ENCODE measurements at places on chromosomes 2 and 18.

DNA sequence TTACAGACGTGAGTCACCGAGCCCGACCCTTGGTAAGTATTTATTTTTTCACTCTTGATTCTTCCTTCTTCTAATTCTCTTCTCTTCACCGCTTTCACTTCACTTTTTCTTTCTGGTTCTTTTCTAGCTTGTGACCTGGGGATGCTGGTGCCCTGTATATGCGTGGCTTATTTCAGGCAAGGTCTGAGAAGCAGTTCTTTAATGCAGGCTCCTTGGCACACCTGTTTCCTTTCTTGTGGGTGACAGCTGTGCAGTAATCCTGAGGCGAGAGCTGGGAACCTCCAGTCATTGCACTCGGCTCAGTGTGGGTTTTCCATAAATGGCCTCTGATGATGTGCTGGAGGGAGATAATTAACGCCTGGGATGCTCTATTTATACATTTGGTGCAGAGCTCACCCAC lies 193.8 kb downstream of the TSN start:
- DNase-seq, result no peak

DNA sequence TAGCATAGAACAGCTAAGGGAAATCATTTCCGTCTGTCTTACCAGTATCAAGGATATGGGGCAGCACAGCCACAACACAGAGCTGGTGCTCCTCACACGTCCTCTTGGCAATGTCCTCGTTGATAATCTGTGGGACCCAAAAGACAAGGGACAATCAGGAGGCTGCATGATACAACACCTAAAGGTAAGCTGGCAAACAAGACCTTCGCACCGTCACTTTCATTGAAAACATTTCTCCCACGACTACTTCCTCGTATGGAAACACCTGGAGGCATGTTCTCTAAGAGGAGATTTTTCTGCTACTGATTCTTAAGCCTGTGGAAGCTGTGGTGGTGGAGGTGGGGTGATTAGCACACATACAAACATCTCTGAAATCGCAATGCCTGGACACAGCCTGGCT lies 23.7 kb downstream of the PDIA6 start:
- no peak for DNase-seq

DNA sequence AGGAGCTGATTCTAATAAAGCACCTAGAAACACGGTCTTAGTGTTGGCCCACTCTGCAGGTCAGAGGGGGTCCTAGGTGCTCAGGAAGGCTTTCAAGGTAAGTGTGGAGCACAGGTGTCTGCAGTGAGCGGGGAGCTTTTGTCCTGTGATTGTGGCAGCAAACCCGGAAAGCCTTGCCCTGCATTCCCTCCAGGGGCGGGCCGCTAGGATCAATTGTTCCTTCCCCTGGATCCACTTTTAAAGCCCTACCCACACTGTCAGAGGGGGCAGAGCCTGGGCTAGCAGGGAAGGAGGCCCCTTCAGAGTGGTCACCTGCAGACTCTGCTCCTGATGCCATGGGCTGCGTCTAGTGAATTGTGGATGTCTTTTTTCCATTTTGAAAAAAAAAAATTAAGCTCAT lies 176.0 kb downstream of the CTIF start:
- no peak for DNase-seq

DNA sequence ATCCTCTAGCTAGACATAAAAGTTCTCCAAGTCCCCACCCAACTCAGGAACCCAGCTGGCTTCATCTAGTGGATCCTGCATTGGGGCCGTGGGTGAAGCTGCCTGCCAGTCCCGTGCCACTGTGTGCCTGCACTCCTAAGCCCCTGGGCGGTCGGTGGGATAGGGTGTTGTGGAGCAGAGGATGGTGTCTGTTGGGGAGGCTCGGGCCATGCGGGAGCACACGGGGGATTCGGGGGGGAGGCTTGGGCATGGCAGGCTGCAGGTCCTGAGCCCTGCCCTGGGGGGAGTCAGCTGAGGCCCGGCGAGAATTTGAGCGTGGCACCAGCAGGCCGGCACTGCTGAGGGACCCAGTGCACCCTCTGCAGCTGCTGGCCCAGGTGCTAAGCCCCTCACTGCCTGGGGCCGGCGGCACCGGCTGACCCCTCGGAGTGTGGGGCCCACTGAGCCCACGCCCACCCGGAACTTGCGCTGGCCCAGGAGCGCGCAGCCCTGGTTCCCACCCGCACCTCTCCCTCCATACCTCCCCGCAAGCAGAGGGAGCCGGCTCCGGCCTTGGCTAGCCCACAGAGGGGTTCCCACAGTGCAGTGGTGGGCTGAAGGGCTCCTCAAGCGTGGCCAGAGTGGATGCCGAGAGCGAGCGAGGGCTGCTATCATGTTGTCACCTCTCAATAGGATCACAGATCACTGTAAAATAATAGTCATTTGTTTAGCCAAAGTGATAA lies 86.4 kb downstream of the ARL6IP6 start:
- no peak for DNase-seq

- no peak for DNase-seq
These were observed 356.7 kb downstream of the TGIF1 start for GRCh38 chr18:3806656-3807055.

DNA sequence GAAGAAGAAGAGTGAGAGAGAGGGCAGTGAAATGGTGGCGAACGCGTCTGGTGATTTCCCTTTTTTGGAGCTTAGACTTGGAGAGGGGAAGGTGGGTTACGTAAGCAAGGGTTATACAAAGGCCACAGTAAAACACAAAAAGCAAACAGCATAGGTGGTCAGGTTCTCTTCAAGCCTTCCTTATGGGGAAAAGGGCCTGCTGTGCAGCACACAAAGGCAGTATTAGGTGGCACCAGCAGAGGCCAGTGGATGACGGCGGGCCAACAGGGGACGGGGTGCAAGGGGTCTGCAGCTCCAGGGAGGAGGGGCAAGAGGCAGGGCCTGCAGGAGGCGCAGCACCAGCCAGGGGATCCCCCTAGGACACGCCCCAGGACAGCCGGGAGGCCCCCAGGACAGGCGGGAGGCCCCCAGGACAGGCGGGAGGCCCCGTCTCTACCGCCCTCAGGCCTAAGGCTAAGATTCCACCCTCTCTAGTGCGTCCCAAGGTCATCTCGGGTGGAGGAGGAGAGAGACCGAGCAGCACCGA lies 32.6 kb upstream of the NPC1 start:
- DNase-seq, result no peak

DNA sequence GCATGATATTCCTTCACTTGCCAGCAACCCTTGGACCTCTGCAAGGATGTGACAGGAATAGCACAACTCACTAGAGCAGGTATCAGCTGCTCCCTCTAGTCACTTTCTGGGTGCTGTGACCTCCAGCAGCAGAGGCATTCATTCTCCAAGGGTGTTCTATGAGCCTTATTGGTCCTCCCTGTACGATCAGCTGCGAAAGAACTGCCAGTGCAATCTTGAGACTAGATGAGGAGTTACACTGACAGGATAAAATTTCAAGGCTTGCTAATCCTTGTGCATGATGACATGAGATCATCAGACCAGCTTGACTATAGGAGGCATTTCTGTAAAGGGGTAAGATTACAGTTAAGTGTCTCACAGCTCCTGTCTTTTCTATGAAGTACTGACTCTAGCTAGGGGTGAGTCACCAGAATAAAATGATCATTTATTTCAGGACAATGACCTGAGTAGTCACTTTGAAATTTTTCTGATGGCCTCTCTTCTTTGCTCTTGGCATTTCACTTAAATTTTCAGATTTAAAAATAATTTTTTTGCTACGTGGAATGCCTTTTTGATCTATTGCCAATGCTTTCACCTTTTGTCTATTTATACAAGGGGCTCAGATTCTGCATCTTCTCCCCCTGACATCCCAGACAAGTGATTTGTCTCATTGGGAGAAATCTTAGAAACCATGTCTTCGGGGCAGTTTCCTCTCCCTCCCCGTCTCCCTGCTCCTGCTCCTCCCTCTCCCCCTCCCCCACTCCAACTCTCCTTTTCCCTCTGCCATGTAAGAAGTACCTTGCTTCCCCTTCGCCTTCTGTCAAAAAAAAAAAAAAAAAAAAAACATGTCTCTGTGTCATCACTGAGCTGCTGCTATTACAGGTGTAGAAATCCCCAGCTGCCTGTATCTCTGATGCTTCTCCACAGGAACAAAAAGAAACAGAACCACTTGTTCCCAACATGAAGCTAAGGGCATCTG lies 49.2 kb upstream of the FRZB start:
- DNase-seq, result peak; percentile 3

DNA sequence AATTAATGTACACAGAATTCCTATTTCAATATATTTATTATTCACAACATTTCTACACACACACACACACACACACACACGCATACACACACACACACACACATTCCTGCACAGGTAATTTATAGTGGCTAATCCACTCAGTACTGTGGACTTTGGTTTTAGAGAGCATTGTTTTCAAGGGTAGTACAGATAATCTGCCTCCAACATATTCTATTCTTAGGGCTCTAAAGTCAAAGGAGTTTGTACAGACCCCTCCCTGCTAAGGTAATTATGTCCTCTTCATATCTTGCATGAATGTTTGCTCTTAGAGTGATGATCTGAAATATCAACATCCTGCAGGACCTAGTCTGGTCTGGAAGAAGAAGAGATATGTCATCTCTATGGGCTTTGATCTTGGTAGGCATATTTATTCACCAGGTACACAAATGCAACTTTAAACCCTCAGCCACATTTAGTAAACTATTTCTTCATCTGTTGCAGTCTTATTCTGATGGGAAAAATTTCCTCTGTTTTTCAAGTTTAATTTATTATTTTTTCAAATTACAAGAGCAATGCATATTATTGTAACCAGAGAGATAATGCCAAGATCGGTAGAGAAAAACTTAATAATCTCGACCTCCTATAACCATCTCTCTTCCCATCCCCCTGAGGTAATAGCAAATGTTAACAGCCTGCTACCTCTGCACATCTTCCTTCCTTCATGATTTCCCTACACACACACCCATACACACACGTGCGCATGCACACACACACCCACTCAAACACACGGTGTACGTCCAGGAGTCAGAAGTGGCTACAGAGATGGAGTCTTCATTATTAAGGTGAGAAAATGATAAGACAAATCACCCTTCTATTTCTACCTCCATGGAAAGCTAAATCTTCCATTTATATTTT lies 18.3 kb upstream of the POLE4 start:
- DNase-seq, result no peak

GRCh38 chr2:98940102-98940501 lies 4.1 kb upstream of the CRACDL start:
- DNase-seq, result no peak

- DNase-seq, result no peak
These were observed 167.7 kb downstream of the TDRD15 start for GRCh38 chr2:21291426-21291825.

GRCh38 chr2:149365931-149366583 lies 35.7 kb downstream of the LYPD6 start:
- peak; percentile 10 for DNase-seq

DNA sequence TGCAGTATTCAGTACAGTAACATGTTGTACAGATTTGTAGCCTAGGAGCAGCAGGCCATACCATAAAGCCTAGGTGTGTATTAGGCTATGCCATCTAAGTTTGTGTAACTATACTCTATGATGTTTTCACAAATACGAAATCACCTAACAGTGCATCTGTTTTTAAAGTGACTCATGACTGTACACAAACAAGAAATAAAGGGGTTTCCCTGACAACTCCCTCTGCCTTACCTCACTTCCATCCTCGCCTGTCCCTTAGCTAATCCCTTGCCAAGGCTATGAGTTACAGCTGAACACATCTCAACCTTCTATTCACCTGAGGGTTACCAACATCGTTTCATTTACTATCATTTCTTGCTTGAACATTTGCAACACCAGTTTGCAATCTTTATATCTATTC lies 78.6 kb upstream of the RPRM start:
- DNase-seq, result no peak

- no peak for DNase-seq
These were observed 124.0 kb downstream of the MDH1 start for GRCh38 chr2:63712748-63713147.

- DNase-seq, result no peak
These were observed 69.6 kb upstream of the LRRTM1 start for GRCh38 chr2:80374105-80374504.

GRCh38 chr2:28624793-28625701 lies 126.6 kb upstream of the PPP1CB start:
- no peak for DNase-seq

DNA sequence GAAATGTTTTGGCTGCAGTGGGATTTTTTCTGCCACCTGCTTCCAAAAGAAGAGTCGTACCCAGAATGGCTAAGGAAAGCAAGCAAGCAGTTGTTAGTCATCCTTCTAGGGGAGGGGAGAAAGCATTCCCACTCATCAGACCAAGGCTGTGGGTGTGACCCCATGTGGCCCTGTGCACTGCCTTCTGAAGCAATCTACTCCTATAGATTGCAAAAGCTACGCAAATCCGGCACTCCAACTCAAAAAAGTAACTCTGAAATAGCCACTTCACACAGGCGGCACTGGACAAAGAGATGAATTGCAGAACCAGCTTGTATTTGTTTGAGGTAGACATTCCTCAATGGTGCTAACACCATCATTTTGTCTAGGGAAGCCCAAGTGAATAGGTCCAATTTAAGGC lies 44.3 kb downstream of the ST3GAL5 start:
- no peak for DNase-seq

GRCh38 chr2:23618794-23619530 lies 234.0 kb downstream of the KLHL29 start:
- DNase-seq, result no peak

Data from NCI-H2107 (cell line).